Right ventricle myocardium inferior (tissue), 1 donor: ENCODE measurements at places on chromosomes 16 and 17. TPM values are rescaled to one million over a fixed set of nuclear protein-coding genes. Genes with fewer than 3 reads are reported as not detected.

DNA sequence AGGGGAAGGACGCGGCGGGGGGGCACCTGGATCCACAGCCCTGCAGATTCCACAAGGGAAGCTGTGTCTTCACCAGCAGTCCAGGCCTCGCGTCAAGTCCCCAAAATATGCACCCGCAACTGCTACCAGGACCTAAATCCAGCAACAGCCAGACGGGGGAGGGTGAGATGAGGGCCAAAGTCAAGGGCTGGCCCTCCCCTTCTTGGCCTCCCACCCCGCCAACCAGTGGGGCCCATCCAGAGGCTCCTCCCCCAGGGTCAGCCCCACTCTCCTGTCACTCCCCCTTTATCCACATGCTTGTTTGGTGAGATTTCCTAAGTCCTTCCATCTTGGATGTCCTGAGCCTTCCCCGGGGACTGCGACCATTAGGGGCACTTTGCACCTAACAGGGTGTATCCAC lies 138.7 kb downstream of the ENGASE start:
- DNase-seq = no peak

DNA sequence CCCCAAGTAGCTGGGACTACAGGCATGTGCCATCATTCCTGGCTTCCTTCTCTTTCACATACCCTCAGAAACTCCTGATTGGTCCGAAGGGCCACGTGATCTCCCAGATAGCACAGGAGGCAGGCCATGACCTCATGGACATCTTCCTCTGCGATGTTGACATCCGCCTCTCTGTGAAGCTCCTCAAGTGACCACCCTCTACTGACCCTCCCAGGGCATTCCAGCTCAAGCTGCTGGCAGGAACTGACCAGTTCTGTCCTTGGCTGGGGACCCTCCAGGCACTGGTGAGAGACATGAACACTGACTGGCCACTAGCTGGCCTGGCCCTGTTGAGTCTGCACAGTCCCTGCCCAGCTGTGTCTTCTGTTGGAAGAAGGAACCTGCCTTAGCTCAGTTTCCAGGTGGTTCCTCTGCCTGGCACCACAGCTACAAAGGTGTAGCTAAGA lies 5.6 kb downstream of the ERAL1 start:
- DNase-seq = no peak

DNA sequence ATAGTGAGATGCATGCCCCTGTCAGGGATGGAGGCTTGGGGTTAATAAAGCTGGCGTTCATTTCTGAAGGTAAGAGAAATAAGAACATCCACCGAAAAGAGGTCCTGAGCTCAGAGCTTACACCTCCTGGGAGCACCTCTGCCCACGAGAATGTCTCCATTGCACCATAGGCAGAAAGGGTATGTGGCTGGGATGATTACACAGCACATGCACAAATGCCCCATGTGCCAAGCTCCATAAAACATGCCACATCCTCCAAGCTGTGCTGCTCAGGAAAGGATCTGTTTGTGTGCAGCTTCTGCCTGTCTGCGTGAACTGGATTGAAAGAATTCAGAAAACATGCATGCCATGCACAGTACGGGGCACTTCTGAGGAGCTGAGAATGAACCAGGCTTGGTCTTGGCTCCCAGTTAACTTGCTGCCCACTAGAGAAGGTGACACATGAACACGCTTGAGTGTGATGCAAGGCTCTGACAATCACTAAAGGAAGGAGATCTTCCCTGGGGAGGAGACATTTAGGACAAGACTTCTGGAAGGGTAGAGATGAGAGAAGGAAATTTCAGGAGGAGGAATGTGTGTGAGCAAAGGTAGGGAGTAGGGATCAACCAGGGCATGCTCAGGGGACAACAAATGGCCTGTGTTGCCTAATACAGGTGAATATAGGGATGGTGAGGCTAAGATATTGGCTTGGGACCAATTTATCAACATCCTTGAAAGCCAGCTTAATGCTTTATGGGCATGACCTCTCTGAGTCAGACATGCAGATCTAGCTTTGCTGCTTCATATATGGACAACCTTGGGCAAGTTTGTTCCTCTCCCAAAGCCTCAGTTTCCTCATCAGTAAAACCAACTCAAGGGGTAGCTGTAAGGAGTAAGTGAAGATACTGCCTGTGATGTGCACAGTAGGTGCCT lies 32.0 kb upstream of the SMPD3 start:
- no peak for DNase-seq

DNA sequence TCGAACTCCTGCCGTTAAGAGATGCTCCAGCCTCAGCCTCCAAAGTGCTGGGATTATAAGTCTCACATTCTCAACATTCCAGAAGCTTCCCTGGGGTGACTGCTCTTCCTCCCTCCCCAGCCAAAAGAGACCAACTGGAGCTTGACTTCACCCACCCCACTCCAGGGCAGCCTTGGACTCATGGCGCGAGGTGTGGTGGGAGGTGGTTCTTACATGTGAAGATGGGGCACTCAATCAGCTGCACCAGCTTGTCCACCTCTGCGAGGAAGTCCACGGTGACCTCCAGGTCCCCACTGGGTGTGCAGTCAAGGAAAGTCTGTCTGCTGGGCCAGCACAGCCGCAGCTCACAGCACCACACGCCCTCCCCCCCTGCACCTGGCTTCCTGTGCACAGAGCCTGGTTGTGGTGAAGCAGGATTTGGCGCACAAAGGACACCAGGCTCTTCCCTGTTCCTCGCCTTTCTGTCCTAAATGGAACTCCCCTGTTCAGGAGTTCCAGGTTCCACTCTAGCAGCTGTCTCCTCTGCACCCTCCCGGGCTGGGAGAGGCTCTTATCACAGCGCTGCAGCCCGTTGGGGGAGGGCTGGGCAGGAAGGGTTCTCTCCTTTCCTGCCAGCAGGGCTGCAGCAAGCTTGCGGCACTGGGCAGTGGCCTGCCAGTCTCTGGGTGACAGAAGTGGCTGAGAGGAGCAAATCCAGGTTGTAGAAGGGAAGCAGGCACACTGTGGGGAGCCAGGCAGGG lies 9.6 kb upstream of the MTSS2 start:
- peak; percentile 83 for DNase-seq

- DNase-seq = no peak
These were observed 20.2 kb downstream of the SNN start for GRCh38 chr16:11688520-11688886.

DNA sequence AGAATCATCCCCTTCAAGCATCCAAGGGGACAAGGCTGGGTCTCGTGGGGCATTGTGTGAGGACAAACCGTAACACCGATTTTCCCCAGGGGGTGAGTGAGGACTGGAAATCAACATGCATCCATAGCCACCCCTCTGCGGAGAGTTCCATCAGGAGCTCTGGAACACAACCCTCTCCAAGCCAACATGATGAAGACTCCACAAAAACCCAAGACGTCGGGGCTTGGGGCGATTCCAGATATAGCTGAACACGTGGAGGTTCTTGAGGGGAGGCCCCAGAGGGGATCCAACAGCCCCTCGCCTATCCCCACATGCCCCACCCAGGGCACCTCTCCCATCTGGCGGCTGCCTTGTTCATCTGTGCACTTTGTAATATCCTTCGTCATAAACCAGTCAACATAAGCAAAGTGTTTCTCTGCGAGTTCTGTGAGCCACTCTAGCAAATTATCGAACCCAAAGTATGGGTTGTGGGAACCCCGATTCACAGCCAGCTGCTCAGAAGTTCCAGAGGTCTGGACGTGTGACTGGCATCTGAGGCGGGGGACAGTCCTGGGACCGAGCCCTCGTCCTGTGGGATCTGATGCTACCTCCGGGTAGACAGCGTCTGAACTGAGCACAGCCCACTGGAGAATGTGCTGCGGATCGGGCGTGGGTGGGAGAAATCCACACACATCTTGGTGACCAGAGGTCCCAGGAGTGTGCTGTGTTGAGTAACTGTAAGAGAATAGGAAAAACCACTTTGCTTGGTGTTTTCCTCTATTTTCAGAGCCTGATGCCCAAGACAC lies 55.5 kb downstream of the RPH3AL start:
- DNase-seq = peak; percentile 61

DNA sequence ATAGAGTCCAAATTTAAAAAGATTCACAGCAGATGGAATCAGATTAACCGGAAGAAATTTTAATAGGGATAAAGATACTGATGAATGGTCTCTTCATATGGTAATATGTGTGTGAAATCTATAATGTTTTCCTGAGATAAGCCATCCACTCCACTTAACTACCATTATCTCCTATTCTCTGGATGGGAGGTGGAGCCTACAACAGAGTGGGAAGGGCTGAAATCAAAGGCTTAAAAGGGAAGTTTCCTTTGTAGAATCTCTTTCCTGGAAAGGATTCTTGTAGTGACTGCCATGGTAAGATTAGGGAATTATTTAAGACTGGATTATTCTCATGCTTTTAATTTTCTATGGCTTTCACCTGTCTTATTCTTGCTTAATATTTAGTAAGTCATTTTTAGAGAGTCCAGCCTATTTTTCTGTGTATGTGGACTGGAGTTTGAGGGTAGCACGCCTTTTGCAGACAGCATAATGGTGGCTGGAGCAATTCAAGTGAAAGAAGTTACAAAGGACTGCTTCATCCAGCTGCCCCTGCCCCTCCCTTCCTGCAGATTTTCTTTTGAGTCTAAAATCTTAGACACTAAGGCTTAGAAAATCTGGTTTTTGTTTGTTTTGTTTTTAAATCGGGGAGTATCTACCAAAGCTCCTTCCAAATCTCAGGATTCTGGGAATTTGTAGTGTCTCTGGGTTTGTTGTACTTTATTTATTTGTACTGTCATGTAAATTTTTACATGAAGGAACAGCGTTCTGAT lies 26.5 kb downstream of the KAT7 start:
- no peak for DNase-seq

DNA sequence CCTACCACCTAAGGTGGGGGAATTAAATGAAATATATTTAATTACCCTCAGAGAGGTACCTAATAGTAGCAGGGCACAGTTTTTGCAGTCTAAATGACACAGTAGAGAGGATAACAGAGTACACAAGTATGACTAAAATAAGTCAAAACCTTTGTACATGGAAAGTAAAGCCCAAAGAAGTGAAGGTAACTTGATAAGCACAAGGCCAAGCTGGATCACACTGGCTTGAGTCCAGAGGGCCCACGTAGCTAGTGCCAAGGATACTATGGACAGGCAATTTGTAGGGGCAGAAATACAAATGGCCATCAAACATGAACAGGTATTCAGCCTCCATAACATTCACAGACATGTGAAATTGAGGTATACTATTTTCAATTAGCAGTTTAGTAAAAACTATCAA lies 7.6 kb downstream of the MYO18A start:
- no peak for DNase-seq

- no peak for DNase-seq
These were observed 48.5 kb downstream of the VAC14 start for GRCh38 chr16:70752426-70752825.

- no peak for DNase-seq
These were observed 70.7 kb downstream of the TEX14 start for GRCh38 chr17:58621174-58621573.

DNA sequence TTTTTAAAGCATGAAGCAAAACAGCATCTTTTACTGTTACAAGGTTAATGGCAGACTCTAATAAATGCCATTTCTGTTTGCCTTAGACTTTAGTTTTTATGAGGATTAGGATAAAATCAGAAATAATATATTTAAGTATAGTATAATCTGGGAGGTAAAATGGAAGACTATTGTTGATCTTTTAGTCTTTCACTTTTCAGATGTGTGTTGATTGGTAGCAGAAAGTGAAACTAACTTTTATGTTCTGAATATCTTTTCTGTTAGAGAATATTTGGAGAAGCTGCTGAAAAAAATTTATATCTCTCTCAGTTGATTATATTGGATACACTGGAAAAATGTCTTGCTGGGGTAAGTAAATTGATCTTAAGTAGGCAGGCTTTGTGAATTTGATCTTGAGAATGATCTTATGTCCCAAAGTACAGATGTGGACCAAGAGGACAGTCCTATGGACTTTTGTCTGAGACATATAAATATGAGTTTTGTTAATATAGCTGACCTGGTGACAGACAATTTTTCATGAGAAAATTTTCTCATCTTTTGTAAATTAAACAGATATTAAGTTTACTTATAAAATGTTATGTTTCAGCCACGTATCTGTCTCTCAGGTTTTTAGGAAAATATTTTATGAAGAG lies 64.1 kb downstream of the NF1 start:
- no peak for DNase-seq

GRCh38 chr16:67856927-67857546 lies 9.5 kb upstream of the CENPT start:
- no peak for DNase-seq

GRCh38 chr17:39404542-39405378 lies 3.3 kb upstream of the FBXL20 start:
- no peak for DNase-seq

DNA sequence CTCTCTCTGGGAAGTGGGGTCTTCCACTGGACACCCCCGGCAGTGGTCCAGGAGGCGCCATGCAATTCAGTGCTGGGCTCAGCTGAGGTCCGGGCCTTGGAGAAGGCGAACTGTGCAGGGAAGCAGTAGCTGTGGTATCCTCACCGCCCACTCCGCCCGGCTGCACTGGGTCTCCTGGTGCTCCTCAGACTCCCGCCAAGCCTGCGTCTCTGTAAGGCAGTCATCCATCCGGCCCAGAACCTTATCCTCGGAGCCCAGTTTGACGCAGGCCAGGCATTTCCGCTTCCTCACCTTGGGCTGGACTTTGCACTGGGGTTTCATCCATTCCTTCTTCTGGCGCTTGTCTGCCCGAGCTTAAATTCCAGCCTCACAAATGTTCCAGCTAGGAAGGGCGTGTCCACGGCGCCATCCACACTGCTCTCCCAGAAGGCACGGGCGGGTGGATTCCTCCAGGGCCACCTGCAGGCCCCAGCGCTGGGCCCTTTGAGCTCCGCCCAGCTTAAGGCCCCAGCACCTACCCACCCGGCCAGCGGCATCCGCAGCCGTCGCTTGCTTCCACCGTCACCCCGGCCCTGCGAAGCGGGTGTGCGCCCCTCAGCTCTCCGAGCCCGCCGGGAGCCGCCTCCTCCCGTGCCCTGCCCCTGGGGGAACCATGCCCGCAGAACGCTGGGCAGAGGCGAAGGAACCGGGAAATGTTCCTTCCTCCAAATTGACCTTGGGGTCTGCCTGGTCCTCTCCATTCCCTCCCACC lies 1884.8 kb downstream of the TP53TG3F start:
- DNase-seq = no peak

- DNase-seq = no peak
These were observed 153.1 kb upstream of the NOG start for GRCh38 chr17:56440419-56440818.

- DNase-seq = no peak
These were observed 31.4 kb downstream of the GPRC5B start for GRCh38 chr16:19853132-19853741.

- DNase-seq = no peak
These were observed 3.8 kb downstream of the EMP2 start for GRCh38 chr16:10576390-10577304.

GRCh38 chr16:12868788-12869187 lies 32.6 kb upstream of the SHISA9 start:
- DNase-seq = no peak

DNA sequence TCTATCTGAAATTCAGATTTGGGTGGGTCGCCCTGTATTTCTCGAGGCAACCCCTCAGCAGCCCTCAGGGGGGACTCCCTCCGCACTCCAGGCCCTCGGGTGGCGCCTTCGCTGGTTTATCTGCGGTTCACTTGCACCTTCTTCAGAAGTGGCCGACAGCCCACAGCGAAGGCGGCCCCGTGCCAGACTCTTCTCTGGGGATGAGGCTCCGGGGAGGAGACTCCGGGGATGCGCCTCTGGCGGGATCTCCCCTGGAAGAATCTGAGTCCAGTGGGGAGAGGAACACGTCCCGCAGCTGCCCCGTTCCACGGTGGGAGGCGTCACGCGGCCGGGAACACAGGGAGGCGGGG lies 63.9 kb upstream of the DNAJA2 start:
- no peak for DNase-seq

FBXW10 gene
- total RNA-seq = not detected

XAF1 gene
- 16.8 TPM for total RNA-seq

KLHL10 gene
- total RNA-seq = not detected

HID1 gene
- total RNA-seq = 8.5 TPM
